ENCODE measurements at places on chromosomes 2 and 18. TPM values are rescaled to one million over a fixed set of nuclear protein-coding genes. Genes with fewer than 3 reads are reported as not detected.

- DNase-seq, result no peak
Observed at GRCh38 chr2:96747061-96747617, 7.3 kb upstream of the LMAN2L start.

- DNase-seq, result no peak
Observed at GRCh38 chr2:151361674-151362370, 4.4 kb downstream of the TNFAIP6 start.

GRCh38 chr2:223925106-223925505, 20.0 kb downstream of the WDFY1 start:
- DNase-seq, result no peak

- DNase-seq, result no peak
Observed at GRCh38 chr2:74371421-74371820, 8.7 kb downstream of the DCTN1 start.

- no peak for DNase-seq
Observed at GRCh38 chr2:84077496-84077895, 381.6 kb downstream of the SUCLG1 start.

- DNase-seq, result no peak
Observed at GRCh38 chr2:195443926-195444325, 213.1 kb upstream of the SLC39A10 start.

SLC4A5 gene
- 3.1 TPM for polyA plus RNA-seq
